ENCODE measurements at places on chromosomes 16 and 17.
A peak's percentile ranks its signal among the peaks of the same experiment; 100 is the strongest.

GRCh38 chr17:58208344-58208743 is 10.7 kb downstream of the MKS1 start:
- peaks cover 54% of the 10 kb centered on the region for H3K36me3 ChIP-seq
- no peak overlapping the region for H3K4me3 ChIP-seq
- H3K4me1 ChIP-seq = no peaks in the 10 kb centered on the region

GRCh38 chr17:37802712-37803416 is 58.0 kb upstream of the HNF1B start:
- no peaks in the 10 kb centered on the region for H3K4me1 ChIP-seq
- no peaks in the 10 kb centered on the region for H3K36me3 ChIP-seq
- no peaks in the 10 kb centered on the region for H3K27me3 ChIP-seq
- DNase-seq = no peak

DNA sequence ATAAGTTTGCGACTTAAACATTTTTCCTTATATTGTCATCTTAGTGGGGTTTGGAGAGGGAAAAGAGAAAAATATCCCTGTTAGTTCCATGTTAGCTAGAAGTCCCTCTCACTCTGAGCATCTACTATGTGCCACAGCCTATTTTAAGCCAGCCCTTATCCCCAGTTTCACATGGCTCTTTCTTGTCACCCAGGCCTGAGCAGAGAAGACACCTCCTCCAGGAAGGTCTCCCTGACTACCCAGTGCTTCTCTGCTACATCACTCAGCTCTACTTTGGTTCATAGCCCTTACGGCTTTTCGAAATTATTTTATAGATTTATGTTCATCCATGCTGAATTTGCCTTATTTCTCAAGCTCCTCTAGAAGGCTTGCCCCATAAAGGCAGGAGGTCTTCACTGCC is 7.2 kb upstream of the MAP2K3 start:
- no peak for DNase-seq
- no peaks in the 10 kb centered on the region for H3K36me3 ChIP-seq
- H3K27me3 ChIP-seq = peaks cover 18% of the 10 kb centered on the region
- H3K27ac ChIP-seq = no peak overlapping the region
- H3K4me1 ChIP-seq = peaks cover 7% of the 10 kb centered on the region

DNA sequence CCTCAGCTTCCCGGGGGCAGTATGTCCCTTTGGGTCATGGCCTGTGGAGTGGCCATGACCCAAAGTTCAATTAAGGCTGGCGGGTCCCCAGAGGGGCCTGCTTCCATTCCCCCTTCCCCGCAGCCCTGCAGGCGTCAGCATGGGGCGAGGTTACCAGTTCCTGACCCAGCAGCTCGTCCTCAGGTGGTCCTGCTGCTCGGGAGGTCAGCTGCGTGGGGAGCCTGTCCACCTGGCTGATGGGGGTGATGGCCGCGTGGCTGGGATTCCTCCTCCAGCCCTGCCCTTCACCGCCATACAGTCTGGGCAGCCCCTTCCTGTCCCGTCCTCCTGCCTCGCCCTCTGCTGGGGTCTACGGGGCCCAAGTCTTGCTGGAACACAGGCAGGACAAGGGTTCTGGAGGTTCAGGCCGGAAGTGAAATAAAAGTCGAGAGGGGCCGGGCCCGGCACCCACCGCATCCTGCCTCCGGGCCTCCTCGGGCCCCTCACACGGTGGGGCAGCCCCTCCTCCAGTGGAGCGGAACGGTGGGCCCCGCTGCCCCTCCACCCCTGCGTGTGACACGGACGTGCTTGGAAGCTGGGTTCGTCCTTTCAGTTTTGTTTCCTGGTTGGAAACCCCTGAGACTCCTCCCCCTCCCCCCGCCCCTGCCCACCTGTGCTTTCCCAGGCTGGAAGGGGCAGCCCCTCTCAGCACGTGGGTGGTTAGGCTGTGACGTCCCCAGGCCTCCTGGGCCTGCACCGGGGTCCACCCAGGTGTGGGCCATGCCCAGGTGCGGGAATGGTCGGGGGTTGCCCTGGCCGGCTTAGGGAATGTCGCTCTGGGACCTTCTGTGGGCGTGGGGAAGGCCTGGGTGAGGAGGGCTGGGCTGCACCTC is 6.8 kb downstream of the UBALD2 start:
- DNase-seq = peak; percentile 87
- H3K4me1 ChIP-seq = peaks cover 14% of the 10 kb centered on the region
- H3K36me3 ChIP-seq = peaks cover 18% of the 10 kb centered on the region
- peak overlapping the region; percentile 57 for H3K27ac ChIP-seq

GRCh38 chr17:74369221-74369620 is 1.9 kb downstream of the GPR142 start:
- no peak overlapping the region for H3K4me3 ChIP-seq
- no peaks in the 10 kb centered on the region for H3K4me1 ChIP-seq
- H3K27me3 ChIP-seq = no peaks in the 10 kb centered on the region
- DNase-seq = peak; percentile 90
- no peak overlapping the region for H3K27ac ChIP-seq
- no peaks in the 10 kb centered on the region for H3K36me3 ChIP-seq

DNA sequence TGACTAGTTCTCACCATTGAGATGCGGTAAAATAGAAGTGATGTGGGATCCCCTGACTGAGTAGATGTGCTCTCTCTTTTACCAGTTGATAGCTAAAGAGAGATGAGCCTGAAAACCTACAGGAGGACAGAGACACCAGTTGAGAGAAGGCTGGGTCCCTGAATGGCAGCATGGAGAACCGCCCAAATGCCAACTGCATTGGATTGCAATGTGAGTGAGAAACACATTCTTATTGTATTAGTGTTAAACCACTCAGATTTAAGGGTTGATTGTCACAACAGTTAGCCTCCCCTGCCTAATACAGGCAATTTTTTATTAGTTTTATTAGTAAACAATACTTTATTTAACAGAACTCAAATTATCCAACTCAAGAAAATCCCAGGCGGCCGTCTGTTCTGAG is 61.2 kb downstream of the SPACA3 start:
- H3K27ac ChIP-seq = no peak overlapping the region
- no peaks in the 10 kb centered on the region for H3K36me3 ChIP-seq
- peaks cover 11% of the 10 kb centered on the region for H3K27me3 ChIP-seq
- DNase-seq = peak; percentile 29
- no peak overlapping the region for H3K4me3 ChIP-seq

- no peak overlapping the region for H3K27ac ChIP-seq
- no peak for DNase-seq
- peaks cover 24% of the 10 kb centered on the region for H3K36me3 ChIP-seq
- peaks cover 9% of the 10 kb centered on the region for H3K4me1 ChIP-seq
Observed at GRCh38 chr17:63698381-63698885, 1.5 kb downstream of the LIMD2 start.

- no peak overlapping the region for H3K27ac ChIP-seq
- no peaks in the 10 kb centered on the region for H3K27me3 ChIP-seq
- no peak for DNase-seq
- H3K4me3 ChIP-seq = no peak overlapping the region
- peaks cover 71% of the 10 kb centered on the region for H3K36me3 ChIP-seq
Observed at GRCh38 chr17:44804302-44805089, 25.6 kb downstream of the GJC1 start.

GRCh38 chr16:72835086-72835485 is 212.8 kb downstream of the ZFHX3 start:
- peaks cover 4% of the 10 kb centered on the region for H3K4me1 ChIP-seq
- peak overlapping the region; percentile 43 for H3K27ac ChIP-seq
- DNase-seq = no peak
- no peak overlapping the region for H3K4me3 ChIP-seq
- H3K36me3 ChIP-seq = no peaks in the 10 kb centered on the region

DNA sequence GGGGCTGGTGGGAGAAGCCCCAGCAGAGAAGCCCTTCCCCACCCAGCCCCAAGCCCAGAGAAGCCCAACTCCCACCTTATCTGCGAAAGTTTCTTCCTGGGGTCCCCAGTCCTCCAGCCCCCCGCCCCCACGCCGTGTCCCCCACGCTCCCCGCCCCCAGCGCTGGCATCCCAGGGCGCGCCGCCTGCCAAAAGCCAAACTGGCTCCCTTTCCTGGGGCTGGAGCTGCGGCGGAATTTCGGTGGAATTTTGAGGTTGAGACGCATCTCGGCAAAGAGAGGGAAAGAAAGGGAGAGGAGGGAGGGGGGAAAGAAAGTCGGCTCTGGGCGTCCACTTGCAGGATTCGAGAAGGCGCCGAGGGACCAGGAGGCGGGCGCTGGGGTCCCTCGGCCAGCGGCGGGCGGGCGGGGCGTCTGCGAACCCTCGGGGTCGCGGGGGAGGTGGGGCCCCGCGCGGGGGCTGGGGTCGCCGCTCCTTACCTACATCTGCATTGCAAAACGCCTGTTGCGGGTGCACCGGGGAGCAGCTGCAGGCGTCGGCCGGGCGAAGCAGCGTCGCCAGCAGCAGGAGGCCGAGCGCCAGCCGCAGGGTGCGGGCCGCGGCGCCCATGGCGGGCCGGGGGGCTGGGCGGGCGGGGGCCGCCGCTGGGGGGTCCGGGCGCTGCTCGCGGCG is 571 bp downstream of the TIMP2 start:
- no peaks in the 10 kb centered on the region for H3K27me3 ChIP-seq
- no peaks in the 10 kb centered on the region for H3K4me1 ChIP-seq
- DNase-seq = peak; percentile 90
- no peak overlapping the region for H3K27ac ChIP-seq
